HCEC 1CT (cell line): ENCODE measurements at places on chromosomes 16 and 17.

DNA sequence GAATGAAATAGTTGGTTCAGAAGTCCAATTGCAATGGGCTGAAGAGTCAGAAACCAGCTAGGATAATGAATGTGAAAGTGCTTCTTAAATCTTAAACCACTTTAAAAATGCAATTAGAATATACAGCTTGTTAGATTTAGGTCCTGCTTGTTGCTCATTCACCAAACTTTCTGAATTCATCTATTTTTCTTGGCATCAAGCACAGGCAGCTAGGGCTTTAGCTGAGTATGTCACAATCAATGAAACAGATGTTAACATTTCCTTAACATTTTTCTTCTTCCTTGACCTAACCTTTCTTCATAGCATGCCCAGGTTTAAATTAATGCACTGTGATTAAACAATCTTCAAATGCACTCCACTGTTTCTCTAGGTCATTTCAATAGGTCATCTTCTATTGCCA is 14.4 kb downstream of the KIF2B start:
- peak; percentile 49 for DNase-seq

DNA sequence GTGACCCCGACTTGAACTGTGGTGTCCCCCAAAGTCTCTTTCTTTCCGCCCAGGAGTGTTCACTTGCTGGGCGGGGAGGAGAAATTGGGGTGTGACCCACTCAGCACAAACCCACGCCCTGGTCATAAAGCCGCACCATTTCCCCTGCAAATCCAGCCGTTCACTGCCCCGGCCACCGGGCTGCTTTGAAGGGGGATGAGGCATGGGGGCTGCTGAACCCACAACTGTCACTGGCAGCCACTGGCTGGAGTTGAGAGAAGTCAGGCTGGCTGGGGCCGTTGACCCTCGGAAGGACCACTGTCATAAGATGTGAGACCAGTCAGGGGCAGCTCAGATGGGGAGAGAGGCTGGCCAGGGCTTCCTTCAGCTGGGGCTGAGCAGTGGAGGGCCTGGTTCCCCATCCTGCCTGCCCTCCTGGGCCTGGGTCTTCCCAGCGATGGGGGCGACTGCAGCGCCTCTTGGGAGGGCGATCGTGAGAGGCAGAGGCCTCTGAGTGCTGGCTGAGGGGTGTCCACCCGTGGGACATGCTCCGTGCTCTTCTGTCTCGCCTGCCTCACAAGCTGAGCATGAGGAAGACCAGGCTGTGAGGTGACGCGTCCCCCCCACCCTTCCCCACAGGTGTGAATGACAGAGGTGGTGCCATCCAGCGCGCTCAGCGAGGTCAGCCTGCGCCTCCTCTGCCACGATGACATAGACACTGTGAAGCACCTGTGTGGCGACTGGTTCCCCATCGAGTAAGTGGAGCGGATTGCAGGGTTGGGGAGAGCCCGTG is 19.5 kb downstream of the C16orf90 start:
- no peak for DNase-seq

DNA sequence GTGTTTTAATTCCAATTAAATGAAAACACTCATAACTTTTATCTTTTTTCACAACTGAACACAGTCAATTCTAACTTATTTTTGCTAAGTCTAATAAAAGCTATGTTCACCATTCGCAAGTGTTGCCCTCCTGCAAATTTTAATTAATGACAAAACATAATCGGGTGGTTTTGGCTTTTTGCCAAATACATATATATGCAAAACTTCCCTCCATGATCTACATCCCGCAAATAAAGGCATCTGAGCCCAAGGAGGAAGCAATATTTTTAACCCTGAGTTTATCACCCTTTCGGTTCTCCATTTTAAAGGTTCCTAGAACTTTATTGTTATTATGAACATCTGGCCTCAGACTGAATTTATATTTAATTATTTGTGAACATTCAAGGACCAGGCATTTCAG is 507.9 kb downstream of the CDH13 start:
- DNase-seq: no peak

- no peak for DNase-seq
Observed at GRCh38 chr17:72460711-72461110, 339.9 kb downstream of the SOX9 start.

DNA sequence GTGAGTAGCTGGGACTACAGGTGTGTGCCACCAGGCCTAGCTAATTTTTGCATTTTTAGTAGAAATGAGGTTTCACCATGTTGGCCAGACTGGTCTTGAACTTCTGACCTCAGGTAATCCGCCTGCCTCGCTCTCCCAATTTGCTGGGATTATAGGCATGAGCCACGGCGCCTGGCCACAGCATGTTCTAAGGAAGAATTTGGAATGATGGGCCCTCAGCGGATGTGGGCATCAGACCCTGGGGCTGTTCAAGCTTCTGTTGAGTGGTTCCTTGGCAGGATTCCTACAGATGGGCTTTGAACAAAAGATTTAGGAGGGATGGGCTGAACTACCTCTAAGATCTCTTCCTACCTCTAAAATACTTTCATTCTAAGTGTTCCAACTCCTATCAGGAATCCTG is 4.1 kb downstream of the PRPSAP2 start:
- DNase-seq: no peak

DNA sequence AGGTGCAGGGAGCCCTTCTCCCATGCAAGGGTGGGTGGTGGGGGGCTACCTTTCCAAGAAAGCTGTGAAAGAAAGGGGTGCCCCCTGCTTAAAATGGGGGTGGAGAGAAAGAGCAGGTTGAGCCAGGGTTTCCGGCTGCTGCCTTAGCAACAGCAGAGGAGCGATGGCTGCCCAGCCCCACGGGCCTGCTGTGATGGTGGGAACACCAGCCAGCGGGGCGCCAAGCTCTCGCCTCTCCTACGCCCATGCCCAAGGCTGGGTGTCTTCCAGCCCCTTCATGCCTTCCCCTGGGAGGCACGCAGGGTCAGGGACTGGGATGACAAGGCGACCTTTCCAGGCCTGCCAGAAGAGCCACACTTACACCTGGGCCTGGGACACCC is 3.0 kb downstream of the FMNL1 start:
- DNase-seq: no peak

GRCh38 chr16:10737068-10737625 is 6.5 kb upstream of the NUBP1 start:
- DNase-seq: peak; percentile 52
